COLO829 (cell line): ENCODE measurements at places on chromosomes 12 and 14.

GRCh38 chr14:78595797-78596196 is 425.6 kb downstream of the NRXN3 start:
- DNase-seq: no peak

GRCh38 chr12:74171478-74171909 is 366.1 kb upstream of the ATXN7L3B start:
- no peak for DNase-seq

- DNase-seq: no peak
Measured at GRCh38 chr14:80978403-80978802, 23.0 kb downstream of the TSHR start.

- no peak for DNase-seq
Measured at GRCh38 chr12:27505109-27505508, 18.9 kb upstream of the PPFIBP1 start.

GRCh38 chr12:116319233-116319897 is 41.9 kb upstream of the MED13L start:
- no peak for DNase-seq

GRCh38 chr14:105537580-105538474 is 11.4 kb downstream of the TMEM121 start:
- DNase-seq: peak; percentile 37

- no peak for DNase-seq
Measured at GRCh38 chr12:44873898-44874297, 2.2 kb downstream of the NELL2 start.

DNA sequence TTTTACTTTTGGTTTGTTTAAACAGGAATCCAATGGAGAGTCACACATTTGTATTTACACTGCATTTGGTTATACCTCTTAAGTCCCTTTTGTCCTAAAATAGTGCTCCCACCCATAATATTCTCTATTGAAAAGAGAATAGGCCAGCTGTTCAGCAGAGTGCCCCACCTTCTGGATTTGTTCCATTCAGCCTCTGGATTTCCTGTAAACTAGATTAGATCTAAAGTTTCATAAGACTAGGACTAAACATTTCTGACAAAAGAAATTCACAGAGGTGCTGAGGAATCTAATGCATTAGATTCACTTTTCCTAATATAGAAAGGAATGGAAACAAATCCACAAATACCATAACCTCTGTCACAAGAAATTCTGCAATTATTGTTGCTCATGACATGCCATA is 38.1 kb downstream of the GCH1 start:
- DNase-seq: no peak

DNA sequence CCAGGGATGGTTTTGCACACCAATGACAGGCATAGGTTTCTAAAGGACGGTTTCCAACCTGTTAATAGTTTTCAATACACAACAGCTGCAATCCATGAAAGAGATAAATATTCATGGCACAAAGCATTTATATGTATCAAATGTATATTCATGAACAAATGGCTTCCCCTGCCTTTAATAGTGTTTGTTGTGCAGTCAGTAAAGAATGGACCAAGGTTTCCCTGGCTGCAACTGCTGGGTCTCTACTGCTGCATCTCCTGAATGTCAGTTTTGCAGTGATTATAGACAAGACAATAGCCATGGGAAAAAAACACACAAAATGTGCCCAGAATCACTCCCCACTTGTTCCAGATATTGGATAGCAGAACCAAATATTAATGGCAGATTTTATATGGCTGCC is 284.1 kb downstream of the BTG1 start:
- DNase-seq: no peak

GRCh38 chr14:102159841-102160240 is 20.1 kb downstream of the WDR20 start:
- no peak for DNase-seq

- DNase-seq: no peak
Measured at GRCh38 chr12:54074308-54074707, 20.7 kb downstream of the HOXC4 start.

DNA sequence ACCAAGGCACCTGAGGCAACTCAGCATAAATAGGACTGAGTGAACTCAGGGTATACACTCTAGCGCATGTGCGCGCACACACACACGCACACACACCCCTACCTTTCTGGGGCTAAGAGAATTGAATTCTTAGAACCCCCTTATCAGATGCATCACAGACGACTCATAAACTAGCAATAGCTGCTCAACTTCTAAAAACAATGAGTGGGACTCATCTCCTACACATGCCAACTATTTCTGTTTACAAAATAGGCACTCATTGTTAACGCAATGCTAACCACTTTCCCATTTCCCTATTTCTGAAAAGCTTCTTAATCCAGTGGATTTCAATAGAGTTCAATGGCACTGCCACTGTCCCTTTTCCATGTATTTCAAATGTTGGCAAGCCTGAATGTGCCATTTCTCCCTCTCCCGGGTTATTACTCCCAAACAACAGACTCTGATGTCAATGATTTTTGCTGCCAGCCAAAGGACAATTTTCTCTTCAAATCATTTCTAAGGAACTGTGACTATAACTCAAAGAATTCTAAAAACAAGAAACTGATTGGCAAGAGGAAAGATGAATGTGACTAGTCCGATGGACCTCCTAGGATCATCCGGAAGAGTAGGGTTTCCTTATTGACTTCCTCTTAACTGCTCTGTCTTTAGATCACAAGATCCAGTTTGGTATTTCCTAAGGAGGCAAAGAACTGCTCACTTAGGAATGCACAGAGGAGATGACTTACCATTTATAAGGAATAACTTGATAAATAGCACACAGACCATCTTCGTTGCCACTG is 48.8 kb downstream of the SLC38A1 start:
- peak; percentile 86 for DNase-seq

GRCh38 chr12:60196366-60196765 is 600.5 kb downstream of the SLC16A7 start:
- DNase-seq: no peak

DNA sequence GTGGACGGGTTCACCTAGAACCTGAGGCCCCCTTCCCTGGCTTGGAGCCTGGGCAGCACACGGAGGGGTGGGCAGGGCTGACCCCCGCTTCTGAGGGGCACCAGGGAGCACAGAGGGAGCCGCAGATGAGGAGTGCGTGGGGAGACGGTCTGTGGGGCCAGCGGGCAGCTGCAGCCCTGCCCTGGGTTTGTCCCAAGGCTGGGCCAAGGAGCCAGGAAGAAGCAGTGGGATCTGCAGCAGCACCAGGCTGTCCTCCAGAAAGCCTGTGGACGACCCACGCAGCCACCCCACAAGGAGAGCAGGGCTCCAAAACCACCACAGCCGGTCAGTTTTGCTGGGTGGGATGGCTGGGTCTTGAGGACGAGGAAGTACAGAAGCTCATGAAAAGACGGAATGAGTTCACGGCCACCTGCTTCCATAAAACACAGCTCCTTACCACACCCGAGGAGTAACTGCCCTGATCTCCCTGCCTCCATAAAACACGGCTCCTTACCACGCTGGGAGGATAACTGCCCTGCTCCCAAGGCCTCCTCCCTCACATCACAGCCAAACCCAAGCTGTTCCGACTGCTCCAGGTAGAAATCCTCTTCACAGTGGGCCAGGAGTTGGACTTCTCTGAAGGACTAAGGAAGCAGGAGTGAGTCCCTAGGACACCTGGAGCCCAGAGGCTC is 9.9 kb upstream of the GOLGA3 start:
- DNase-seq: no peak
